Activated T-helper 1 cell treated with anti-CD3 and anti-CD28 coated beads, Interleukin-12 subunit alpha, Interleukin-12 subunit beta, Interleukin-2, Interleukin-4 antibody, amounts not matched to agents 30 ng/mL and 10 ng/mL and 1 ng/mL, durations not matched to agents 14 hours and 24 hours and 36 hours (primary cell): ENCODE measurements at places on chromosomes 7 and 10.

GRCh38 chr7:155356323-155357105 lies 58.8 kb downstream of the INSIG1 start:
- no peaks in the 10 kb centered on the region for H3K4me1 ChIP-seq
- no peak for DNase-seq
- no peak overlapping the region for H3K4me3 ChIP-seq

DNA sequence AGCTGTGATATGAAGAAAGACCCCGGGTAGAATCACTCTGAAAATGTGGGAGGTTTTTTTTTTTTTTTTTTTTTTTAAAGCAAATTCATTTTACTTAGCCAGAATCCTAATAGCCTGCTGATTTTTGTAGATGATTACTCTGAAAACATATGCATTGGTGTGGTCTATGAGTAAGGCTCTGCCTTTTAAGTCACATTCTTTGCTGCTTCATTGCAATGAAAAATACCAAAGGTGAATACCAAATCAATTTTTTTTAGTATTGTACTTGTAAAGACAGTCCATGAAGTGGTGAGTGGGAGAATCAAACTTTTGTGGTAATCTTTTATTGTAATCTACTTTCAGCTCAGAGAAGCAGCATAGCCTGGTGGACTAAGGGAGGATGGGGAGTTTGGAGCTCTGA lies 130.3 kb downstream of the SDK1 start:
- H3K4me3 ChIP-seq, result no peak overlapping the region
- H3K27ac ChIP-seq, result no peak overlapping the region
- no peak for DNase-seq
- no peaks in the 10 kb centered on the region for H3K4me1 ChIP-seq
- H3K27me3 ChIP-seq, result no peaks in the 10 kb centered on the region
- H3K36me3 ChIP-seq, result no peaks in the 10 kb centered on the region

GRCh38 chr7:104794154-104794553 lies 219.9 kb upstream of the KMT2E start:
- no peak for DNase-seq
- H3K36me3 ChIP-seq, result no peaks in the 10 kb centered on the region
- no peak overlapping the region for H3K27ac ChIP-seq
- H3K4me3 ChIP-seq, result no peak overlapping the region

GRCh38 chr7:47432671-47433563 lies 149.0 kb downstream of the TNS3 start:
- H3K27me3 ChIP-seq, result no peaks in the 10 kb centered on the region

DNA sequence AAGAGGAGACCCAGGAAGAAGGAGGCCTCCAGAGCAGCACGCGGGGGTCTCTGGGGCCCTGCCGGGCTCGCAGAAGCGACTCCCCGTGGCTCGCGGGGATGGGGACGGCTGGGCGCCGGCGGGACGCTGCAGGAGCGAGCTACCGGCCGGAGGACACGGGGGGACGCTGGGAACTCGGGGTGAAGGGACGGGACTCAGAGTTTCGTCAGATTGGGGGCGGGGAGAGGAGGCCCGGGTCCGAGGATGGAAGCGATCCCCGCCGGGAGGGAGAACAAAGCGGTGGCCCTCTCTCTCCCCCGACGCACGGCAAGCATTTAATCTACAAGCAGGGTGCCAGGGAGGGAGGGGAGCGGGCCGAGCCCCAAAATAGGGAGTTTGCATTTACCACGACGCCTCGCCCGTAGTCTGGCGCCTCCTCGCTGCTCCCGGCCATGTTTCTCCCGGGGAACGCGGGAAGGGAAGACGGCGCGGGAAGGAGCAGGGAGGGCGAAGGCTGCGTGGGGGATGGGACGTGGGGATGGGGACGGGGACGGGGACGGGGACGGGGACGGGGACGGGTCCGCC lies at the start of gene PRTFDC1:
Gene PRTFDC1, minus strand, starts transcription at position 464 of the 564 bp plus-strand sequence. Its CDS starts 31 bp downstream, at position 433.
- no peaks in the 10 kb centered on the region for H3K27me3 ChIP-seq
- peak within 1 kb of the TSS; percentile 79 for H3K4me3 ChIP-seq
- no peak for DNase-seq
- H3K36me3 ChIP-seq, result no peaks in the 10 kb centered on the region
- H3K4me1 ChIP-seq, result peaks cover 16% of the 10 kb centered on the region
